ENCODE measurements at places on chromosomes 11 and 22.

DNA sequence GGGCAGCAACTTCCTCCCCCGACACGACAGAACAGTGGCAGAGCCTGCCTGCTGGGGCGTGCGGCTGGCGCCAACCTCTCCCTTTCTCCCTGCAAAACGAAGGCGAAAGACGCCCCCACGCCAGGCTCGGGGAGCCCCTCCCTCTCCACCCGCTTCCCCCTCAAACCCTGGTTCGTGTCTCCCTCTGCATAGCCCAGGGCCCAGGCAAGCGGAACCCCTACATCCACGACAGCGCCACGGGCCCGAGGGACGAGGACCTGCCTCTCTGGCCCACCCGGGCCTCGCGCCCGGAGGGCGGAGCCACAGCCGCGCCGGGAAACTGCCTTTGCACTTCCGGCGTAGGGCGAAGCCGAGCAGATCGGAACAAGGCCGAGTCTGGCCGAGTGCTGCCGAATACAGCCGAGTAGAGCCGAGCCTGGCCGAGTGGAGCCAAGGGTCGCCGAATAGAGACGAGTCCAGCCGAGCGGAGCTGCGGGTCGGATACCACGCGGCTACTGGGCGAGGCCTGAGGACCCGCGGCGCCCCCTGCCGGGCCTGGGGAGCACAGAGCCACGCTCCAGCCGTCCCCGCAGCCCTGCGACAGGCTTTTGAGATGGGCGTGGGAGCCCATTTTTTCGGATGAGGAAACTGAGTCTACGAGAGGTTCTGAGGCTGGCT lies 11.2 kb upstream of the C1QTNF6 start:
- DNase-seq = peak; percentile 96

- peak; percentile 56 for DNase-seq
Measured at GRCh38 chr11:28559492-28559891, 451.3 kb downstream of the METTL15 start.

- DNase-seq = no peak
Measured at GRCh38 chr11:74559934-74560309, 32.5 kb upstream of the POLD3 start.

DNA sequence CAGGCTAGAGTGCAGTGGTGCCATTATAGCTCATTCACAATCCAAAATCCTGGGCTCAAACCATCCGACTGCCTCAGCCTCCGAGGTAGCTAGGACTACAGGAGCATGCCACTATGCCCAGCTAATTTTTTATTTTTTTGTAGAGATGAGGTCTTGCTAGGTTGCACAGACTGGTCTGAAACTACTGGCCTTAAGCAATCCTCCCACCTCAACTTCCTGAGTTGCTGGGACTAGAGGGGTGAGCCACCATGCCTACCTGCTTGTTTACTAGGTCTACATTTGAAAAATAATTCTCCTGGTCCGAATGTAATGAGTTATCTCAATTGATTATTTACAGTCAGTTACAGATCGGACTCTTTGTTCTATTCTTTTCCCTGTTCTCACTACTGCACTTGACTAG lies 22.0 kb downstream of the TAF1D start:
- no peak for DNase-seq

Data from NCI-H345 (cell line).